HuH-7 (cell line): ENCODE measurements at places on chromosomes 7 and 10.

DNA sequence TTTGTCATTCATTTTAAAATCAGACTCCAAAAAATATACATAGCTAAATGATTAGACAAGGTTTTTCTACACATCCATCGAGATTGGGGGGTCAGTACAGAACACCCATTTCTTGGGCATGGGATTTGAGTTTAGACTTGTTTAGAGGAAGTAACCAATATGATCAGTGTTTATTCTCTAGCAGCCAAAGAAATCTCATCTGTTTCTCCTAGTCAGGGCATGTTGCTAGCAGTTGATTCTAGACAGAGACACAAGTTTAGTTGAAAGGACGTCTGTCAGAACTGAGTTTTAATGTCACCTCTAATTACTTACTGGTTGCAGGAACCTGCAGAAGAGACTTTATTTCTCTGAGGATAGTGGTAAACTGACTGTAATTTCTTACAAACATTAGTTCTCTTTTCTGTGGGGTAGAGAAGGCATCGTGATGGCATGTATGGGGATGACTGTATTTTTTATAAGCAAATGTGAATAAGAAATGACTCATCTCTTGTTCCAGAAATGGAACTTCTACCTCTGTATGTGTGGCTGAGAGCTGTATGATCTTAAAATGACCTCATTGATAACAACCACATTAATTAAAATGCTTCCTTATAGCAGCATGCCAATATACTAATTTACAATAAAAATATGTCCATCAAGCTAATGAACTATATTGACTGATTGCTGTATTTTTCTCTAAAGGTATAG lies 30.6 kb upstream of the RHOBTB1 start:
- DNase-seq = no peak

- peak; percentile 9 for DNase-seq
These were observed 345.5 kb downstream of the REEP3 start for GRCh38 chr10:63866747-63867140.

DNA sequence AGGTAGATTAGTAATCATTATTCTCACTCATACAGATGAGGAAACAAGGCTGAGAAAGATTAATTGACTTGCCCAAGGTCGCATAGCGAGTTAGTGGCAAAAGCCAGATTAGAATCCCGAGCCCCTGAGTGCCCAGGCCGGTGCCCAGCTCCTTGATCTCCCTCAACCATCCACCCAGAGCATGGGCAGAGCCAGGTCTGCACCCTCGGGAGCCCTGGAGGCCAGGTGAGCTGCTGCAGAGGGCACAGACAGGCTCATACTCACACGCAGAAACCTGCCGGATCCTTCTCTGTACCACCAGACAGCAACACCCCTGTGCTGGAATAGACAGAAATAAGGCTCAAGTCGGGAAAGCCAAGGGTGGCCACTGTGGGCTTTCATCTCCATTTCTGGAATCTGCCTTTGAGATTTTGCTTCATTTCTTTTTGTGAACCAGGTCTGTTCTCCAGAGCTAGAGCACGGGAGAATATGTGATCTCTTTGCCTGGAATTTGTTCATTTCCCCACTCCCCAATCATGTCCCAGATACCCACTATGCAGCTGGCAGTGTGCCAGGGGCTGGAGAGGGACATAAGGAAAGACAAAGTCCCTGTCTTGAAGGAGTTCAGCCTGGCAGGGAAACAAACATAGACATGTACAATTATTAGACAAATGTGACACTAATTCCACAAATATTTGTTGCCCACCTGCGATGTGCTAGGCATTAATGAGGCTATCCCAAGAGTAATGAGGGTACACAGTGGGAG lies 5.5 kb downstream of the AFAP1L2 start:
- DNase-seq = no peak

- no peak for DNase-seq
These were observed 64.3 kb upstream of the CCDC6 start for GRCh38 chr10:59970396-59971368.

- DNase-seq = no peak
These were observed 58.0 kb downstream of the STK31 start for GRCh38 chr7:23768022-23768421.

DNA sequence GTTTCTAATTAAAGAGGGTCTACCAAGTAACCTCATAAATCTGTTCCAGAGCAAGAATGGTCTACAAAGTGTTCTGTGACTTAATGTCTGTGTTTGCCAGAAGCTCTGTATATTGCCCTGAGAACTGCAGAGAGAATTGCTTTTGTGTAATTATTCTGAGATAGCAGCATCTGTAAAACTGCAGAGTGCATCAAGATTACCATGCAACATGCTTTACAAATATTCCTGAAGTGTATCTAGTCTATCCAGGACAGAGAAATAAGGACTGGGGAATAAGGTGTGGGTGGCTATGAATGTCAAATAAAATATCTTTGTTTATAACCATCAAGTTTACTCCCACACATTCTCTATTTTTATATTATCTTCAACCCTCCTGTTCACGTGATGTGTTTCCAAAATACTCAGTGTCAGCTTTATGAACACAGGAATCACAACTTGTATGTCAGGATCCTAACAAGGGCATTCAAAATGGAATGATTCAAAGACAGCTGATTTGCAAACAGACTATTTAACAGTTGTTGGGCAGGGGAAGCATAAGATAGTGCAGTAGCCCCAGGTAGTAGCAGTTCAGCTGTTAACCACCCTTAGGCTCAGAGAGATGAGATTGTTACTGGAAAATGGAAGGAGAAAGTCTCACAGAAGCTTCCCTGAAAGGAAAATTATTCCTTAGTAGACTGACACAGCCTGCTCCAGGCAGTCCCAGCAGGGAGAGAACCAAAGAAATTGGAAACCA lies 15.3 kb upstream of the LIPA start:
- DNase-seq = no peak

DNA sequence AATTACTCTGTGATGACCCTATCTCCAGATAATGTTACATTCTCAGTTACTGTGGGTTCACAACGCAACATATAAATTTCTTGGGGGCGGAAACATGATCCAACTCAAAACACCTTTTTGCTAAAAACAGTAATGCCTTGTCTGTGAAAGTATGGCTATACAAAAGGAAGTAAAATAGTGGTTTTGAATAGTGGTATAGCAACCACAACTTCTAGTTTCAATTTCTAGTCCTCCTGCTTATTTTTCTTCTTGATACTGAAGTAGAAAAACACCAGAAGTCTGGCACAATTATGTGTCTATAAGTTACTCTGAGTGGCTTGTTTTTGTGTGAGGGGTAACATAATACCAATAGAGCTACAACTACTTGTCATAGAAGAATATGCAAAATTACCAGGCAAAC lies 21.5 kb upstream of the ZNF800 start:
- no peak for DNase-seq

DNA sequence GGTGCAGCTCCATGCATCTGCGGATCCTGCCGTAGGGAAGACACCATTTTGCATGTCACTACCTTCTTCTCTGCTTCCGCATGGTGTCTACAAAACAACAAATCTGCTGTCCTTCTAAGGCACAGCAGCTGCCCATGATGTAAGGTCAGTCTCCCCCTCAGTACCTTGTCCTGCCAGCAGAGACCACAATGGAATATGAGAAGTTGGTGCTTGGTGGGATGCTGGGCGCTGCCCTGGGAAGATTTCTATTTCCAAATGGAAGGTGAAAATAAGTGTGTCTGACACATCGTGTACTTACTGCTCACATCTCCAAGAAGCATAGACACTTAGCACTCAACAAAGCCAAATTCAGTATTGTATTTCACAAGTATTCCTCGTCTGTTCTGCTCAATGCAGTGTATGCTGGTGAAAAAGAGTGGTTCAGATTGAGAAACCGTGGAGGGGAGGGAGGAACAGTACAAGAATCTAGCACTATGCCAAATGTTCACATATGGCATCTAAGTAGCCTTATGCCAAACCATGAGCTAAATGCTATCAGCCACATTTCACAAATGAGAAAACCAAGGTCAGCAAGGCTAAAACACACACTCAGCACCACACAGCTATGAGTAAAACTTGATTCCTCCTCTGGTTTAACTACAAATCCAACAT lies 95.0 kb downstream of the GRB10 start:
- no peak for DNase-seq

DNA sequence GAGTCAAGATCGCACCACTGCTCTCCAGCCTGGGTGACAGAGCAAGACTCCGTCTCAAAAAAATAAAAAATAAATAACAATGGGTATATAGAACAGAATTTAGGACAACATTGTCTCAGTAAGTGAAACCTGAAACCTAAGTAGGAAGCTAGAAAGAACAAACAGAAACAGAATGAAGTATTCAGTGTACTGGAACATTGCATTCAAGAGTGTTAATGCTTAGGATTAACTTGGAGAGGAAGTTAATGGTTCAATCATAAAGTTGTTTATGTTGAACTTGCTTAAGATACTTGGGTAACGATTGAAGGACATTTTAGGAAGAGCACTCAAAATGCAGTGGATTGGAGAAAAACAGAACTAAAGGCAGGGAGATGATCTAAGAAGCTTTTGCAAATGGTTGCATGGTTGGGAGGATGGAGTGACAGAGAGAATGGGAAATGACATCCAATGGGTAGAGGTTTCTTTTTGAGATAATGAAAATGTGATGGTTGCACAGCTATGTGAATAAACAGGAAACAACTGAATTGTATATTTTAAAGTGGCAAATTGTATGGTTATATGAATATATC lies 233.7 kb downstream of the ADK start:
- DNase-seq = no peak

GRCh38 chr7:69426705-69427104 lies 171.6 kb upstream of the AUTS2 start:
- DNase-seq = no peak

- DNase-seq = no peak
These were observed 41.5 kb downstream of the ANKMY2 start for GRCh38 chr7:16604054-16604453.

DNA sequence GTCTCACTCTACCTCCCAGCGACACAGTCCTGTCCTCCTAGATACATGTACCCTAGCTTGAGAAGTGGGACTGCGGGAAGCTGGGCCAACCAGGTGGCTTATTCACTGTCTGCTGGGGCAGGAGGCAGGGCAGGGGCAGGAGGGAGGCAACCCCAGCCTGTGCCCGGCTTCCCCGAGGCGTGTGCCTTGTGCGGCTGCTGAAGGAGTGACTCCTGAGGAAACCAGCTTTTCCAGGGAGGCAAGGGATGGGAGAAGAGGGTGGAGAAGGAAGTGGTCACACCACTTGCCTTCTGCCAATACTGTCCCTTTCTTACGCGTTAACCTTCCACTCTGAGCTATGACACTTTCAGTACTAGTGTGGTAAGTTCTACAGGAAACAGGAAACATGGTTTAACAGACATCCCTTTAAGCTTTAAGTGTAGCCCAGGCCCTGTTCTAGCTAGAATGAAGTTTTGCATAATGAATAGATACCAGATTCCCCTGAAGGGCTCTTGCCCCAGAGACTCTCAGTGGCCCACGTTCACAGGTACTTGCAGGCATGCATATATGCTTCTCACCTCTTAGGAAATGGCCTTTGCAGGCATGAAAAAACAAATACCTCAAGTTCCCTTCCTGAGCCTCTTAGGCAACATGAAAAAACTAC lies 40.6 kb downstream of the SYPL1 start:
- no peak for DNase-seq

- DNase-seq = no peak
These were observed 128.5 kb downstream of the DKK1 start for GRCh38 chr10:52442576-52442975.

DNA sequence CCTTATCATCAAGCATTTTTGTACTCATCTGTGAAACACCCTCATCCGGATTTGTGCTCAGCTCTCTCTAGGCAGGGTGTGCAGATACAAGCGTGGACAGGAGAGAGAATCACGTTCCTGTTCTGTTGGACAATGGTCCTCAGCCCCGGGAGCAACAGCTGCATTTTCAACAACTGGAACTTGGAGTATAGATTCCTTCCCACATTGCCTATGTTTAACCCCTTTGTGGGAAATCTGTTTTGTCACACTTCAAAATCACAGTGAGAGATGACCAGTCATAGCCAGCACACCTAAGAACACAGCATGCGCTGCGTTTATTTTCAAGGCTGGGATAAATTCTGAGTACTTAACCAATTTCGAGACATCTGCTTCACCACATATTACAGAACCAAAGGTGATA lies 32.5 kb downstream of the MAP3K8 start:
- no peak for DNase-seq

- DNase-seq = no peak
These were observed 28.7 kb upstream of the SEPHS1 start for GRCh38 chr10:13376746-13377145.

- no peak for DNase-seq
These were observed 561.6 kb downstream of the TCERG1L start for GRCh38 chr10:130749911-130750310.

DNA sequence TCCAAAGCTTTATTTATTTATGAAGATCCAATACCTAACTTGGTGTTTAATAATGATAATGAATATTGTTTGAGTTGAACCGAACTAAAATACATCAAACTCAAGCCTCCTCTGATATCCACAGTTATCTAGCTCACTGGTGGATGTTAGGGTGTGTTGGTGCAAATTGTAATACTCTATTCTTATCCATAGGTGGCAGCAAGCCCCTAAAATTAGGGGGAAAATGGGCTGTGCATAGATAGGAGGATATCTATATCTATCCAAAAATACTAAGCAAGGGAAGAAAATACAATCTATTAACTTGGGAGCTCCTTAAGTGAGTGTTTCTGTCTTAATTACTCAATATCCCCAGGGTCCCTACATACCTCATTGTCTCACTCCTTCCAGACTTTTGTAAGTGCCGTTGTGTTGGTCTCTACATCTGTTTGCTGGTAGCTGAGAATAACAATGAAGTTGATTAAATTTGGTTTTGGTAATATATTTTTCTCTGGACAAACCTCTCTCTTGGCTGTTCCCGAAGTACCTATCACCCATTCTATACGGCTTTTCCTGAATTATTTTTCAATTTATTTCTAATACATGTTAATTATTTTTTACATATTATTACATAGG lies 55.0 kb upstream of the VWDE start:
- peak; percentile 61 for DNase-seq

- DNase-seq = no peak
These were observed 17.9 kb downstream of the SCRN1 start for GRCh38 chr7:29971566-29972314.

GRCh38 chr7:11415101-11415500 lies 416.9 kb downstream of the THSD7A start:
- no peak for DNase-seq

DNA sequence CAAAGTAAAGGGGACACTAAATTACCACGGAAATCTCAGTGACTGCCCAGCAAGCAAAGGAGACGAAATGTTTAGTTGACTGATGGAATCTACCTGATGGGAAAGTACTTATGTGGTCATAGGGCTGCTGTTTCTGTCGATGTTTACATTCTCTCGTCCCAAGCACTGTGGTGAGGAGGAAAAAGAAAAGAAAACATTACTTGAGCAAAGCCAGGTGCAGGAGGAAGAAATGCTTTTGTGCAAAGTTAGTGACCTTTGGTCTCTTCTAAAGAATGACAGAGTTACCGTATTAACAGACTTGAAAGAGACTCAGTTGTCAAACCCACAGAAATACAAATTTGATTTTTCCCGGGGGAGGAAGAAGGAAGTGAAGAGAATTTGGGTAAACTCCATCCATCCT lies 43.3 kb upstream of the FMC1 start:
- DNase-seq = no peak

GRCh38 chr7:139091677-139091996 lies 17.9 kb downstream of the ZC3HAV1 start:
- DNase-seq = no peak
